ENCODE measurements at places on chromosomes 16 and 17. TPM values are rescaled to one million over a fixed set of nuclear protein-coding genes. Genes with fewer than 3 reads are reported as not detected.

HOXB8 gene
- polyA plus RNA-seq: not detected

RHBDL3 gene
- 0.88 TPM for polyA plus RNA-seq

KRT39 gene
- polyA plus RNA-seq: not detected

MEIOC gene
- polyA plus RNA-seq: not detected

TMEM235 gene
- not detected for polyA plus RNA-seq

APPBP2 gene
- 6.2 TPM for polyA plus RNA-seq

DDX28 gene
- 7.3 TPM for polyA plus RNA-seq
